Fibroblast of skin of left biceps (primary cell): ENCODE measurements at places on chromosomes 11 and 22.

- DNase-seq = no peak
These were observed 57.4 kb upstream of the SHISAL1 start for GRCh38 chr22:44369916-44370801.

GRCh38 chr22:28930357-28931007, 47.1 kb downstream of the ZNRF3 start:
- DNase-seq = no peak

- no peak for DNase-seq
These were observed 186.0 kb upstream of the SOX6 start for GRCh38 chr11:16542353-16542752.

GRCh38 chr11:2525166-2525861, 80.5 kb downstream of the KCNQ1 start:
- DNase-seq = no peak

GRCh38 chr11:133947321-133947756, 9.4 kb downstream of the IGSF9B start:
- no peak for DNase-seq

DNA sequence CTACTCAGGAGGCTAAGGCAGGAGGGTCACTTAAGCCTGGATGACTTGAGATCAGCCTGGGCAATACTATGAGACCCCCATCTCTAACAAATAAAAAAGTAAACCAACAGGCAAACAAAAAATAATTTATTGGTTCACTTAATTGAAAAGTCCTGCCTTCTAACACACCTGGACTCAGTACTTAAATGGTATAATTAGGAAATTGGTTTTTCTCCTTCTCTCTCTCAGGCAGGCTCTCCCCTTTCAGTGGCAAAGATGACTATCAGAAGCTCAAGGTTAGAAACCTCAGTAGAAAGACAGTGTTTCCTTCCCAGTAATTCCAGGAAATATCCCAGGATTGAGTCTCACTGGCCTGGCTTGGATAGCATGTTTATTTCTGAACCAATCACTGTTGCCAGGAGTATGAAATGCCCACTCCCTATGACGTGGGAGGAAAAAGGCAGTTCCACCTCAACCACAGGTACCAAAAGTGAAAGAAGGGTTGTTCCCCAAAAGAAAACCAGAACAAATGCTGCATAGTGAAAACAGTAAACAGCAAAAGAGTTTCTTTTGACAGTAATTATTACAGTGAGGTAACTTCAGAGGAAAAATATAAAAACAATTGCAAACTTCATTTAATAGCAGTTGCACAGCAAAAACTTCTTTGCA, 56.3 kb upstream of the SOX6 start:
- DNase-seq = no peak

GRCh38 chr11:122122179-122122578, 6.2 kb upstream of the BLID start:
- DNase-seq = no peak

GRCh38 chr11:68377389-68377795, 65.0 kb downstream of the LRP5 start:
- no peak for DNase-seq

GRCh38 chr22:20905415-20906386, 11.5 kb upstream of the CRKL start:
- DNase-seq = no peak

- no peak for DNase-seq
These were observed 16.9 kb downstream of the ARHGAP42 start for GRCh38 chr11:100703801-100704575.

DNA sequence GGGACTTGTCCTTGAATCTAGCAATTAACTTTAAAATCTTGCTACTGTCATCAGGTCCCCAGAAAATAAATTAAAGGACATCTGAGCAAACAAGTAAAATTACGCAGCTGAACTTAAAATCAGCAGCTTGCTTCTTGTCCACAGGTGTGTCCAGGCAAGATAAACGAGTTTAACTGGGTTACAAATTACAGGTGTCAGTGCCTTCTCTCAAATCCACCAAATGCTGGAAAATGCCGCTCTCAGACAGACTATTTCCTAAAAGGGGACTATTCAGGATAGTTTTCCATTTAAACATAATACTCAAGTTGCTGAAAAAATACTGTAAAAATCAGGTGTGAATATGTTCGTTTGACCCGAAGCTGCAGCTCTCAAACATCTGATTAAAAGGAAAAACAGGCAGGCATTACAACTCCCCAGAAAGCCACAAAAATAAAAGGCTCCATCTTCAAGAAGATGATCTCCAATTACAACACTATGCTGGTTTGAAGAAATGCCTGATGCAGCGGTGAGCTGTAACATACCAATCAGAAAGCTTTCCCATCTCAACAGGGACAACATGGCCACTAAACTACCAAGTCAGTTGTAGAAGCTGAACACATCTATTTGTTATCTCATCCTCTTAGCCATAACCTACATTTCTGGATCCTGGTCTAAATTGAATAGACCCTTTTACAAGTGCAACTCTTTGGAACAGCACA, 82.1 kb downstream of the CADM1 start:
- DNase-seq = no peak

GRCh38 chr11:65968600-65969482, 7.3 kb downstream of the SART1 start:
- DNase-seq = no peak

DNA sequence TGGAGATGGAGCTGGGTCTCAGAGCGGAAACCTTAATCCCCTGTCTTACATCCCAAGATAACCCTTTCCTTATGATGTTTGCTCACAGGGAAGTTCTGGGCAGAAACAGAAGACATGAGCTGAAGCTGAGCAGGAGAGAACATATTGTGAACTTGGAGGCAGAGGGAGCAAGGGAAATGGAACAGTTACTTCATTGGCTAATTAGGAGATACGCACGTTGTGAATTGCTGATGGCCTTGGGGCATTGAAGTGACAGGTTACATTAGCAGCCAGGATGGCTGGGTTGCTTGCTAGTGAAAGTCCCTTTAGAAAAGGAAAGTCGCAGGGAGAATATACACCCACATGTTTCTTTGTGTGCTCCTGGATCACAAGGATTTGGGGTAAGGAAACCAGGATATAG, 48.7 kb downstream of the TENM4 start:
- no peak for DNase-seq

DNA sequence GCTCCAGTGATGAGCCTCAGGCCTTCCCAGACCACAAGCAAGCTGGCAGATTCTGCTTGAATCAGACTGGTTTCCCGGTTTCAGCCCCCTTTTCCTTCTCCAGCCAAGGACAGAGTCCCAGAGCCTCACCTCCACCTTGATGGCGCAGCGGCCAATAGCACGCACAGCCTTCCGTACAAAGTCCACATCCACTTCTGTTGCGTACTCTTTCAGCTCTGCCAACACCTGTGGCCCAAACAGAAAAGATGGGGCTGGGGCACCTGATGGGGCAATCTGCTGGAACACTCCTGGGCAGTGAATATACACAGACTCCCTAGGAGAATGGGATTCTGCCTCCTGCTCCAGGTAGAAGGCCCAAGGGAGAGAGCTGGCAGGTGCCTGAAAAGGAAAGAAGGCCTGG, 35.5 kb upstream of the RASL10A start:
- DNase-seq = no peak

DNA sequence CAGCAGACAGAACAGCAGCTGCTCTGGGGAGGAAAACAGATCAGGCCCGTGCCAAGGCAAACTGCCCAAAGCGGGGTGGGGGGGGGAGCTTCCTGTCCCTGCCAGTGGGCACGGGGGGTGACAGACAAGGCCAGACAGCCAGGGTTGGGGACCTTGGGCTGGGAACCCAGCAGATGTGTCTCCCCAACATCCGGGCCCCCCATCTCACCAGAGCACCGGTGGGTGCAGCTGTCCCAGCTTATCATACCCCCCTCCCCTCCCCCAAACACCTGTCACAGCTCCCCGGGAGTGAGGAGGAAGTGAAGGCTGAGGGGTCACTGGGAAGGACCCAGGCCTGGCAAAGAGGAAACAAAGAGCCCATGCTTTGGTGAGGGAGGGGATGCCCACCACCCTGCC, 1.3 kb downstream of the PPP1R14B start:
- DNase-seq = no peak

DNA sequence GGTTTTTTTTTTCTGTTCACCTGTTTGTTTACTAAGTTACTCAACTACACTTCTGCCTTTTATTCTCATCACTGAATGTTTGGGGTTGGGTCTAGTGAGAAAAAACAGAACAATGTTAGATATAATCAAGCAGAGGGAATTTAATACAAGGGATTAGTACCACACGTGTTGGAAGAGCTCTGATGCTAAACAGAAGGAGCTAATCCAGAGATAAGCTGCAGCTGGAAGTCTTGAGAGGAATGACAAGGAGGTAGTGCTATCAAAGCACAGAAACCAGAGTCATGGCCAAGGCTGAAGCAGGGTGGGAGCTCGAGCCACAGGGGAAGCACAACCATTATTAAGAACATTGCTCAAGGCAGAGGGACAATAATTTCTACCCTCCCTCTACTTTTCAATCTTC, 604.1 kb upstream of the ANO5 start:
- DNase-seq = no peak

DNA sequence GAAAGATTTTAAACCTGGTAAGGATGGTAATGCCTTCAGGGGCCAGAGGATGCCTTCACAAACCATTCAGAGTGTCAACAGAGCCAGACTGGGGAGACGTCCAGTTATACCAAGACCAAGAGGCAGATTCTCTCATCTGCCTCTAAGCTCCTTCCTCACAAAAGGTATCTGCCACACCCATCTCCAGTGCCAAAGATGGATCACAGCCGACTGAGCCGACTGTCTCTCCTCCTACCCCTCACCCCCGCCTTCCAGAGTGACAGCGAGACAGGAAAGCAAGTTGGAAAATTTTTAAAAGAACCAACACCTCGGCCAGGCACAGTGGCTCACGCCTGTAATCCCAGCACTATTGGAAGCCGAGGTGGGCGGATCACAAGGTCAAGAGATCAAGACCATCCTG, 79.1 kb upstream of the AKIP1 start:
- DNase-seq = no peak

DNA sequence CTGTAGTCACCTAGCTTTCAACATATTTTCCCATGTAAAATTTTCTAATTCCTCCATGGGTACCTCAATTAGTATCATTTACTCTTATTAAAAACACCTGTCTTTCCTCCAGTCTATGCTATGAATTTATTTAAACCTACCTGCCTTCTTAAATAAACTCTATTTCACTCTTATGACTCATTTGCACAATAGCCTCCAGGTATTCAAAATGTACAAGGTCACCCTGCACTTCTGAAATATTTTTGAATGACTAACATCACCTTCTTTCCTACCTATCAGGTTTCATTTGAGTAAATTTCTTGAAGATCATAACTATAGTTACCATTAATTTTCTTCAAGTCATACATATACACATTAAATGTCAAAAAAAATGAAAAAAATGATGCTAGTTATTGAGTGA, 939.7 kb downstream of the DLG2 start:
- no peak for DNase-seq

GRCh38 chr11:94766713-94767206, 1.4 kb upstream of the AMOTL1 start:
- DNase-seq = no peak

GRCh38 chr11:2109541-2110019, 29.6 kb downstream of the IGF2 start:
- DNase-seq = no peak

DNA sequence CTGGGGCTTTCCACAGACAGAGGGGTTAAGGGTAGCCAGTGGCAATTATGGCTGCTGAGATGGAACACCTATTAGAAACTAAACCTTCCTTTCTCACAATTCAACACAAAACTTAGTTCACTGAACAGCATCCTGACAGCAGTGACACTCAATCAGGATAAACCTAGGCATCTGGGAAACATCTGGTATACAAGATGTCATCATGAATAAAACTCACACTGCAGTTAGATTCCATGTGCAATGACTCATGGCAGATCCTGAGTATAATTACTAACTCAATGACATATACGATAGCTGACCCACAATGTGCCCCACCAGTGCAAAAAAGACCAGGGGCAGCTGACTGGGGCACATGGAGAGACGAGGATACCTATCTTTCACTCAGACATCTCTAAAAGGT, 17.7 kb downstream of the RBFOX2 start:
- peak; percentile 70 for DNase-seq

GRCh38 chr11:70405679-70406395, 7.5 kb downstream of the CTTN start:
- no peak for DNase-seq

DNA sequence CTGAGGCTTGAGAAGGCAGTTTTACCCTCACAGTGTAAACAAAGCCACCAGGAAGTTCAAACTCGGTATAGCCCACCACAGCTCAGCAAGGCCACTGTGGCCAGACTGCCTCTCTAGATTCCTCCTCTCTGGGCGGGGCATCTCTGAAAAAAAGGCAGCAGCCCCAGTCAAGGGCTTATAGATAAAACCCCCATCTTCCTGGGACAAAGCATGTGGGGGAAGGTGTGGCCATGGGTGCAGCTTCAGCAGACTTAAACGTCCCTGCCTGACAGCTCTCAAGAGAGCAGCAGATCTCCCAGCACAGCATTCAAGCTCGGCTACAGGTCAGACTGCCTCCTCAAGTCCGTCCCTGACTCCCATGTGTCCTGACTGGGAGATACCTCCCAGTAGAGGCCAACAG, 69.7 kb downstream of the TTC28 start:
- DNase-seq = no peak

DNA sequence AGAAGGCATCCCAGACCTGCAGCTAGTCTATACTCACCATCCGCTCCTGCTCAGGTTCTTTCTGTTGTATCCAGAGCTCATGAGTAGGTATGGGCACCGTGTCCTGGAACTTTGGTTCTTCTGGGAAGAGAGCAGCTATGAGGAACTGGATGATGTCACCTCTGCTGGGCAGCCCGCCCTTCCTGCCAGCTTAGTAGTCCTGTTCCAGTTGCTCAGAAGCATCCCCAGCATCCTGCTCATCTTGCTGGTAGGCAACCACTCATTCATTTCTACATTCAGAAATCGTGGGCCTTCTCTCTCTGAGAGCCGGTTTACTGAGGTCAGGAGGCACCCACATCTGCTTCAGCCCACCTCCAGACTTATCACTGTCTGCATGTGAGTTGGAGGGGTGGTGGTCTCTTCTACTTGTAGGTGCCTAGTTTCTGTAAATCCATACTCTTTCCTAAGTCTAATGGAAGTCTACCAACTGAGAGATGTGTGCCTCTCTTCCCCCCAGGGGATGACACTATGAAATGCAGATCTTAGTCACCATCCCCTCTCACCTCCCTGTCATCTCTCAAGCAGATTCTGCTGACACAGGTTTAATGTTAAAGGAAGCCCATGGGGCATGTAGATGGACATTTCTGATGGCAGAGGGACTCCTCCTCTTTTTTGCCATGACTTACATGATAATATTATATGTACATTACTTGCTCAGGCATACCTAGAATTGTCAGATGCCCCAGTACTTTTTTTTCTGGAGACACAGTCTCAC, 29.6 kb upstream of the CCDC134 start:
- DNase-seq = no peak

DNA sequence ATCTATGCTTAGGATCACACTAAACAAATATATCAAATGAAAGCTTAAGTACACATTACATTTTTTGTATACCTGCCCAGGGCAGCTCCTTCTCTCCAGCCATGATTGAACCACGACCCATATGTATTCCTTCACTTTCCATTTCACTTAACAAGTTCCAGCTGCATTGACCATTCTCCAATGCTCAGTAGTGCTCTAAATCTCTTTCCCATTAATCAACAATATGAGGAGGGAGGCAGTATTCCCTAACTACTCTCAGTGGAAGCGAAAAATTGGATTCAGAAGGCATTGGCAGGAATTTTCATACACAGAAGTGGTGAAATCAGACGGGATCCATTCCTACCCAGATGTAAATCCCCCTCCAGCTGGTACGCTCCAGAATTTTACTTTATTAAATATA, 372.0 kb upstream of the LUZP2 start:
- no peak for DNase-seq
